GM13976 (cell line): ENCODE measurements at places on chromosomes 16 and 17.

DNA sequence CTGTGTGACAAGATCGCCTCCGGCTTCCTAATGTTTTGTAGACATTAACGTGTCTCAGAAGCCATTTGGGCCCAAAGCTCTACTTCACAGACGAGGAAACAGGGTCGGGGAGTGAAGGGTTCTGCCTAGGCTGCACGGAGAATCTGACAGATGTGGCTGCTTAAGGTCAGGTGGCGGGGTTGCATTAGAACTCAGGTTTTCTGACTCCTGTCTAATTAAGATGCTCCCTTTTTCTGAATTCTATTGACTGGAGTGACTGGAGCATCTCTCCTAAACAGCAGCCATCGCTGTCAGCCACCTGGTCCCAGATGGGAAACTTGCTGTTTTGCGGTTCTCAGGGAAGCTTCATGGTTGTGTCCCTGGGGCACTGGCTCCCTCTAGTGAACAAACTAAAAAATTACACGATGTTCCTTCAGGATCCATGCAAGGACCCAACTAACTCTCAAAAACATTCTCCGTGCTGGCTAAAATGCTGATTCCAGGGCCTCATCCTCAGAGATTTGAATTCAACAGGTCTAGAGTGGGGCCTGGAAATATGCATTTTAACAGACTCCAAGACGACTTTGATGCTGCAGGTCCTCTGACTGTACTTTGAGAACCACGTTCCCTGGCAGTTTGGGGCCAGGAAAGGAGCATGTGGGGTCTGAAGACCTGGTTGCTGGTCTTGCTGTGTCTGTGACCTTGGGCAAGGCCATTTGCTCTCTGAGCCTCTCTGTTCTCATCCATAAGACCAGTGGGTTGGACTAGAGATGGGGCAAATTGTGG, 117.4 kb downstream of the IRF8 start:
- DNase-seq, result peak; percentile 78

GRCh38 chr16:27384425-27384824, 17.5 kb upstream of the IL21R start:
- DNase-seq, result no peak

GRCh38 chr16:82509691-82510430, 116.9 kb upstream of the CDH13 start:
- no peak for DNase-seq

- DNase-seq, result no peak
Observed at GRCh38 chr16:86424985-86425384, 85.3 kb upstream of the FOXF1 start.

DNA sequence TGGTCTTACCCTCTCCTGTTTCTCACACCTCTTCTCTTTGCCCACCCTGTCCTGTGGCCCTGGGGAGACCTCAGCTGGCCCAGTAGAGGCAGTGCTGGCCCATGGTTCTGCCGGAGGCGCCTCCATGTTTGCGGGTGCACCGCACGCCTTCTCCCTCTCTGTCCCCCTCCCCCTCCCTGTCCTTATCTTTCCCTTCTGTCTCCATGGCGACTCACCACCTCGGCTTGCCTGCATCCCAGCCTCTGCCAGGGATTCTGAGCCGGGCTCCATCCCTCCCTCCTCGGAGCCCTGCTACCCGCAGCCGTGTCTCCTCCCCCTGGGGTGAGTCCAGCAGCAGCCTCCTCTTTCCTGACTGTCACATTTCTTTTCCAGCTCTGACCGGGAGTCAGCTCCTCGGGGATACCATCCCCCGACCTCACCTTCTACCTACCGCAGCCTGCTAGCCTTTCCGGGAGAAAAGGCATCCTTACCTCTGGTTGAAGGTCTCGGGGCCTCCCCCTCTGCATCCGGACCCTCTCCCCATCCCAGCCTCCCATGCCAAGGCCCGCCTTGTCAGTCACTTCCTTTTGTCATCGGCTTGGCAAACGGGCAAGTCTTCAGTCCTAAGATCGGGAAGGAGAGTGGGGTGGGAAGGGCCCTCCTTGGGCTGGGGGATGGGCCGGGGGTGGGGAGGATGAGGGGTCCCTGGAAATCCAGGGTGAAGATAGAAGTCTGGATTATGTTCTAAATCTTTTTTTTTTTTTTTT, at the start of gene RNF112:
Gene RNF112 (plus strand): TSS at position 358 of the 746 bp plus-strand sequence. CDS start 177 bp downstream, at position 535.
- no peak for DNase-seq

GRCh38 chr16:88013091-88013609, 61.9 kb downstream of the BANP start:
- DNase-seq, result no peak

- no peak for DNase-seq
Observed at GRCh38 chr16:22942811-22943210, 128.8 kb downstream of the HS3ST2 start.

DNA sequence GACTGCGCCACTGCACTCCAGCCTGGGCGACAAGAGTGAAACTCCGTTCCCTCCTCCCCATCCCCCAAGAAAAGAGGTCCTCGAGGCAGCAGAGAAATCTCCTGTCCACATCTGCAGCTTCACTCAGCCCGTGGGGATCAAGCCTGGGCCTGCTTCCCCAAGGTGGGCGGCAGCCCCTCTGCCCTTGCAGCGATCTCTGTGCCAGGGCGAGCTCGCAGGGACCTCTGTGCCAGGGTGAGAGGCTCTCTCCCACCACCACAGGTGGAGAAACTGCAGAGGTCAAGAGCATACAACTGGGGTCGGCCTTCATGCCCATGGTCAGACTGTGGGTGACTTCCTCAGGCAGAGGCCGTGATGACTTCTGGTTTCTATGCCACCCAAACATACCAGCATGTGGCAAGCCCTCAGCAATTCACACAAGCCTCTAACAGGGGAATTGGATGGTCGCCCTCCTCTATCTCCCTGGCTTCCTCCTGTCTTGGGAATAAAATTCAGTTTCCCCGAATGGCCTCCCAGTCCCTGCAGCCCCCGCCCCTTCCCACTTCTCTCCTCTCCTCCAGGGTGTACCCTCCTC, 5.5 kb downstream of the SLC43A2 start:
- no peak for DNase-seq

- DNase-seq, result no peak
Observed at GRCh38 chr16:85412911-85413520, 200.1 kb upstream of the GSE1 start.

GRCh38 chr17:82781894-82782274, 30.0 kb downstream of the TBCD start:
- DNase-seq, result peak; percentile 96

DNA sequence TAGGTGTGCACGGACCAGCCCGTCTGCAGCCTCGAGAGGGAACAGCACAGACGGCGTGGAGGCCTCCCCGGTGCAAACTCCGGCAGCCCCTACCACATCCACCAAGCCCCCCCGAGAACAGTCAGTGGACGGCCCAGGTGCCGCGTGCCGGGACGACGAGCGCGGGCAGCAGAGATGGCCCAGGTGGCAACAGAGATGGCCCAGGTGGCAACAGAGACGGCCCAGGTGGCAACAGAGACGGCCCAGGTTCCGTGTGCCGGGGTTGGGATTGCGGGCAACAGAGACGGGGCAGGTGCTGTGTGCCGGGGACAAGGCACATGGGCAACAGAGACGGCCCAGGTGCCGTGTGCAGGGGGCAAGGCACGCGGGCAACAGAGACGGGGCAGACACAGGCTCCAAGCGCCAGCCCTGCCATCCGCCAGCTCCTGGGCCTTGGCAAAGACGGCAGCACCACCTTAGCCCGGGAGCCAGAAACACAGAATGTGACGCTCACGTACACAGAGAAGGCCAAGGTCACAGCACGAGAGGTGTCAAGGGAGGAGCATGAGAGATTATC, 31.1 kb downstream of the RPH3AL start:
- DNase-seq, result no peak

DNA sequence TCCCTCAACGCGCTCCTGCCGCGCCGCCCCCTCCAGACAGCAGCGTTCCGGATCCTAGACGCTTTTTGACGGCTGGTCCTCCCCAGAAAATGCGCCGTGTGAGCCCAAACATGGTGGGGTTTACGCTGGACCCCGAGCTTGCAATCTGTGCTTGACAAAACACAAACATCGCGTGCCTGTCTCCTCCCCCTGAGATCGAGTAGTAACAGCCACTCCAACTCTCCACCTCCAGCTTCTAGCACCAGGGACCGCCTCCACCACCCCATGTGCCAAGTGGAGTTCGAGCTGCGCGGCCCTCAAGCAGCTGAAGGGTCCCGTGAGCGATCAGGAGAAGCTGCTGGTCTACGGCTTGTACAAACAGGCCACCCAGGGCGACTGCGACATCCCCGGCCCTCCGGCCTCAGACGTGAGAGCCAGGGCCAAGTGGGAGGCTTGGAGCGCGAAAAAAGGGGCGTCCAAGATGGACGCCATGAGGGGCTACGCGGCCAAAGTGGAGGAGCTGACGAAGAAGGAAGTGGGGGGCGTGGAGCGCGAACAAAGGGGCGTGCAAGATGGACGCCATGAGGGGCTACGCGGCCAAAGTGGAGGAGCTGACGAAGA, 656 bp upstream of the GEMIN4 start:
- no peak for DNase-seq

DNA sequence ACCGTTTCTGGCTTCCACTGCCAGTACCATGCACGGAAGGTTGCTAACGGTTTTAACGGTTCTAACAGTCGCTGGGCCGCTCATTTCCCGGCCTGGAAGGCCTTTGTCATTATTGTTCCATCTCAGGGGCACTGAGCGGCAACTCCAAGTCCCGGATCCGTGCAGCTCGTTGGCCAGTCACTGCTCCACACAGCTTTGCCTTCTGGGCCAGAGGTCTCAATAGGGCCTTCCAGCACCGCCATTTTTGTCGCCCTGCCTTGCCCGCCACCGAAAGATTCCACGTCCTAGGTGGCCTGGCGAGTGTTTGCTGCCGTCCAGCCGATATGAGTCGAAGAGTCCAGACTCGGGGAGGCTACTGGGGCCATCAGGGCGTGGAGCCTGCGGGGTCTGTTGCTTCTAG, 30.3 kb upstream of the ATF7IP2 start:
- DNase-seq, result no peak

DNA sequence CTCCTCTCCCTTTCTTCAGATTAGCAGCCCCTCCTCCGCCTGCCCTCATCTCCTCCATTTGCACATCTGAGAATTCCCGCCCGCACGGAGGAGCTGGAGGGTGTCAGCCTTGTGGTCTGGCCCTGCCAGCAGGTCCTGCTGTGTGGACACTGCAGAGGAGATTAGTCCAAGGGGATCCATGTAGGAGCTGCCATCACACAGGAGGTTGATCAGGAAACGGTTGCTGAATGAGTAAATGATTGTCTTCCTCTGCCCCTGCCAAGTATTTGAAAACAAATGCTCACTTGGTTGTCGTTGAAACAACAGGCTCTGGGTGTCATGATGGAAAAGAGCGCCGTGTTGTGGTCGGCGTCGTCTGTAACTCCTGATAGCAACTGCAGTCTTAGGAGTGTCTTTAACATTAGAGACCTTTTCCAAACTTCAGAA, 63.8 kb upstream of the CHMP6 start:
- DNase-seq, result no peak

- DNase-seq, result peak; percentile 67
Observed at GRCh38 chr16:17377360-17378324, 93.1 kb downstream of the XYLT1 start.

- DNase-seq, result no peak
Observed at GRCh38 chr16:74760007-74760767, 14.4 kb downstream of the FA2H start.

DNA sequence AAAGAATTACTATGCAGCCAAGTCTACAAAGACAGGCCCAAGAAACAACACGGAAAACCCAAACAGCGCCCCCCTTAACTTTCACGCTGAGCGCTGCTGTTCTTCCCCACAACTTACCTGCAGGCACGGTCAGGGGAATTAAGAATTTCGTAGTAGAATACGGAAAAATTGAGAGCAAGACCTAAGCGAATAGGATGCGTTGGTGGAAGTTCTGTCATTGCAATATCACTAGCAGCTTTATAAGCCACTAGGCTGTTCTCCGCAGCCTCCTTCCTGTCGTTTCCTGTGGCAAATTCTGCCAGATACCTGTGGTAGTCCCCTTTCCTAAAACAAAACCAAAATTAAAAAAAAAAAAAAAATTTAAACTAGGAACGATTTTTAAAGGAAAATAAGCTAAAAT, 39.0 kb downstream of the YWHAE start:
- DNase-seq, result no peak

GRCh38 chr17:18129041-18129502, 20.5 kb downstream of the MYO15A start:
- no peak for DNase-seq

DNA sequence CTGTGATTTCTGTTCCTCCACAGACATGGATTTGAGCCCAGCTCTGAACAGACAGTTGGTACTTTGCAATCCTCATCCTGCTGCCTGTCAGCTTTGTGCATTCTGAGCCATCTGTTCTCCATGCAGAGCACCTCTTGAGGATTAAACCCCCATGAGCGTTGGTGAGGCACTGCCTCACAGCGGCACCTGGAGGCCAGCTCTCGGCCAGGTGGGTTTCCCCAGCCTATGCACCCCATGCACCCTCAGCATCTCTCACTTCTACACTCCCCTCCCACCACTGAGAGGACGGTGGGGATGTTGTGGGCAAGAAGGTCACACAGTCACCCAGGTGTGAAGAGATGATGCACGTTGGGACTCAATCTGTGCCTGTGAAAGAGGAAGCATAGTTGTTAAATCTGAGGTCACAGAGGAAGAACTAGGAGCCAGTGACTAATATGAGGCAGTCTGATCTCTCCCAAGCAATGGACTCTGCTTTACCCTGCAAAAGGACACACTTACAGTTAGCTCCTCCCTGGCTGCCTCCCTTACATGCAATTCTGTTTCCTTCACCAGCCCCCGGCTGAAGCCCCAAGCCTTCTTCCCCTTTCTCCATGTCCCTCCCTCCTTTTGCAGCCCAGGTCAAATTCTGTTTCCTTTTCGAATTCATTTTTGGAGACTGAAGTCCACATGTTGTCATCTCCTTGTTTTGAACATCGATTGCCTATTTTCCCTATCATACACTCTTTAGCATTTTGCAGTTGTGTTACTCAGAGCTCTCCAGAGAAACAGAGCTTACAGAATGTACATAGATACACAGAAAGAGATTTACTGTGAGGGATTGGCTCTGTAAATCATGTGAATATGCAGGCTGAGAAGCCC, 58.5 kb downstream of the HS3ST3B1 start:
- peak; percentile 67 for DNase-seq

DNA sequence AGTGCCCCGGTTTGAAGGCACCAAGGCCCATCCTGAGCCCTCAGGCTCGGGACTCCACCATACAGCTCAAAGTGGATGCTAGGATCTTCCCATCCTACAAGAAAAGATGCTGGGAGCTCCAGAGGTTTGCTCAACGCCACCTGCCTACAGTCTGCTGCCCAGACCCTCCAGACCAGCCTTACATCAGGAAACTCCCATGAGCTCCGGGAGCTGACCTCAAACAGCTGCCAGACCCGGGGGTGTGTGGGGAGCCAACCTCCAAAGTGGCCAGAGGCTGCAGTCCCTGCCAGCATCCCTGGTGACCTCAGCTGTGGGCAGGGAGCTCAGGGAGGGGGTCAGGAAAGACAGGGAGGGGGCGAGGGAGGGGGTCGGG, 43.8 kb downstream of the C16orf82 start:
- DNase-seq, result peak; percentile 11

GRCh38 chr17:79508291-79508716, 102.5 kb downstream of the RBFOX3 start:
- DNase-seq, result no peak
